Forelimb muscle (tissue), 1 donor: ENCODE measurements at places on chromosomes 2 and 18. TPM values are rescaled to one million over a fixed set of nuclear protein-coding genes. Genes with fewer than 3 reads are reported as not detected.

GRCh38 chr2:104769096-104769495 is 84.8 kb upstream of the POU3F3 start:
- no peak for DNase-seq

DNA sequence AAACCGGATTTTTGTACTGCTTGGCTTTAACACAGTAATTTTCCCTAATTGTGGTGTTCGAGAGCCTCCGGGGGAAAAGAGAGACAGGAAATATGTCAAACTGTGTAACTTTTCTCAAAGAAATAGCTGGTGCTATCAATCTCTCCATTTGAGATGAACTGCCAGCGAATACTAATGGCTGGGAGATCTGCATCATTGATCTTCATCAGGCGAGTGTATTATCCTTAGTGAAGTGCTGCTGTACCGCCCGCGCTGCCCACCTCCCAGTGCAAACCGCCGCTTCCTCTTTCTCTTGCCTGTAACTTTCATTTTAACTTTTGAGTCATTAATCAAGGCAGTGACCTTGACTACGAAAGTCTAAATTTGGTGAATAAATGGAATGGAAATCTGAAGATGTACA is 246.1 kb upstream of the ST6GAL2 start:
- DNase-seq: no peak

GRCh38 chr2:26811791-26812694 is 26.2 kb downstream of the CENPA start:
- no peak for DNase-seq

- no peak for DNase-seq
Measured at GRCh38 chr2:46236006-46236875, 61.0 kb upstream of the EPAS1 start.

DNA sequence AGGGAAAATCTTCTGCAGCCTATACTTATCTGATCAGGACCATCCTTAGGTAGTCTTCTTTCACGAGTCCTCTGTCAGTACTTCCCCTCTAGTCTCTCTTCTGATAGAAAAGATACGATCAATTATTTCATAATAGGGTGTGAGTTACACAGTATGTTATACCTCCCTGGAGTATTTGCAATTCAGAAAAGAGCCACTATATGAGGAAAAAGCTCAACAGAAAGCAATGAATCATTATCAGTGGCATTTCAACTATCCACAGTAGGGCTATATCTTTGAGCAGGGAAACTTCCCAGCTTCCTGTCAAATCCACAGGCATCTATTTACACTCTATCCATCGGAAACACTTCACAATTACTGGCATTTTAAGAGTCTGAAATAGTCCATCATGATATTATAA is 105.3 kb upstream of the ACVR2A start:
- no peak for DNase-seq

- no peak for DNase-seq
Measured at GRCh38 chr2:47065771-47066380, 89.2 kb downstream of the STPG4 start.

DNA sequence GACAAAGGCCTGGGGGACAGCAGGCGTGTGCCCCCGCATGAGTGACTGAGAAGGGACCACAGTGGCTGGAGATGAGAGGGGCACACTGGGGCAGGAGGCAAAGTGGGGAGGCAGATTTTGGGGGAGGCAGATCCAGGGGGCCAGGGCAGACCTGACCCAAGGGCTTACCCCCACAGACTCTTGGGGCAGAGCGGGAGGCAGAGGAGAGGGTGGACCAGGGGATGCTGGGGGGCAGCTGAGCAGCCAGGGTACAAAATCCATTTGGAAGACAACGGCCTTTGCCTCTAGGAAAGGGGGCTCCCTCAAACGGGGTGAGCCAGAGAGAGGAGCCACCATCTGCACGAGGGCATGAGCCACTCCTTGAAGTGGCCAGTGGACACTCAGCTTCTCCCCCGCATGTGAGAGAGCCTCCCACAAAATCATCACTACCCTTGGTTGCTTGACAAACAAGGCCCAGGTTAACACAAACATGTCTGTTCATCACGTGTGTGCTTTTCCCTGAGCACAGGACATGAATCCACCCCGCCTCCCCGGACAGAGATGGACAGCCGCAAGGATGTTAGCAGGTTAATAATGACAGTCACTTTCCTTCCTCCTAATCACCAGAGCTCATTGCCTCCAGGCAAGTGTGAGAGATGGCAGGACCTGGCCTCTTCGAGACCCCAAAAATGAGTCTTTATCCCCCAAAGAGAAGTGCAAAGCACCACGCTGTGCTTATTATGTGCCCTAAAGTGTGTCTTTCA is 72.0 kb upstream of the RAB6C start:
- no peak for DNase-seq

DNA sequence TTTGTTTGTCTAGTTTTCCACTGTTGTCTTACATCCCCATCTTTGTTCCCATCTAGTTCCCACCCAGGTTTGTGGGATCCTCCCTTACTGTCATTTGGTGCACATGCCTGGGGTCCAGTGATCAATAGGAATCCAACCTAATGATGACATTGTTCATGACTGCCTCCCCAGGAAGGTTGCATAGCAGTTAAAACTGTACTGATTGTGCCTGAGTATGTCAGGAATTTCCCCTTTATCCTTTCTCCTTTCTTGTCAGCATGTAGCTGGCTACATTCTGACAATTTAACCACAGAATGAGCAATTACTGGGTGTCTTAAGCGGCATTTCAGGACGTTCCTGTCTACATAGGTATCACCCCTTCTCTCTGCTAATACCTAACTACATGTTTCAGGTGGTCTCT is 653.0 kb downstream of the CNTNAP5 start:
- DNase-seq: no peak

- DNase-seq: no peak
Measured at GRCh38 chr2:237097326-237097910, 11.7 kb downstream of the COPS8 start.

DNA sequence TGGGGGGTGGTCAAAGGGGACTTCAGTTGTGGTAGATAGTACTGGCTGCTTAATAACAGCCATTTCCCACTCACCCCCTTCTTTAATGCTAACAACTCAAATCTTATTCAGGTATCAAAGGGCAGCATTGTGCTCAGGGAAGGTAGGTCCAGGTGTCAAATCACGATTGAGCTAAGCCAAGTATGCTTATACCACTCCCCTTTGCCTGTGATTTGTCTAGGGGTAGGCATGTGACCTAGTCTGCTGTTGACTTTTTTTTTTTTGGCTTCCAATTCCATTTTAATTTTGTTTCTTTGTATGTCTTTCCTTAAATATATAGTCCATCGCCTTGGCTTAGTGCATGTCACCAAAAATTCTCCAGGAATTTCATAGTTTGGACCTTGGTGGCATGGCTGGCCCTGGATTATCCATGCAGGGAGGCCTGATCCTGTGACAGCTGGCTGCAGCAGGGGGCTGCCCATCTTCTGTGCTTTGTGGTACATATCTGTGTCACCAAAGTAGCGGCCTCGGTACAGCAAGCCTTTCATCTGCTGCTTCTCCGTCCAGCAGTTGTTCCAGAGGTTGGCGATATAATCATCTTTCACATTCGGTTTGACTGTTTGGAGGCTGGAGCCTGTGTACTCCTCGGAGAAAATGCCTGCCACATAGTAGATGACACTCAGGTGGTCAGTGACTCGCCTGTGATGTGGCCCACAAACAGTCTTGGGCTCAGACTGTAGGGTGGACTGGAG is 68.1 kb upstream of the SPRED2 start:
- DNase-seq: no peak

- no peak for DNase-seq
Measured at GRCh38 chr2:231554748-231555545, 24.7 kb upstream of the NMUR1 start.

- no peak for DNase-seq
Measured at GRCh38 chr2:144358374-144358964, 161.4 kb downstream of the ZEB2 start.

Gene CYTIP
- 0.62 TPM for polyA plus RNA-seq

Gene FTCDNL1
- polyA plus RNA-seq: 1.4 TPM

Gene ANTXR1
- 123 TPM for polyA plus RNA-seq

Gene SLC11A1
- polyA plus RNA-seq: 0.37 TPM

Gene GPR17
- polyA plus RNA-seq: 2.4 TPM
